Stimulated activated CD8-positive, alpha-beta memory T cell treated with anti-CD3 and anti-CD28 coated beads, Interleukin-4, amount 100 ng/mL, for 1 hour (primary cell): ENCODE measurements at places on chromosomes 7 and 10.

DNA sequence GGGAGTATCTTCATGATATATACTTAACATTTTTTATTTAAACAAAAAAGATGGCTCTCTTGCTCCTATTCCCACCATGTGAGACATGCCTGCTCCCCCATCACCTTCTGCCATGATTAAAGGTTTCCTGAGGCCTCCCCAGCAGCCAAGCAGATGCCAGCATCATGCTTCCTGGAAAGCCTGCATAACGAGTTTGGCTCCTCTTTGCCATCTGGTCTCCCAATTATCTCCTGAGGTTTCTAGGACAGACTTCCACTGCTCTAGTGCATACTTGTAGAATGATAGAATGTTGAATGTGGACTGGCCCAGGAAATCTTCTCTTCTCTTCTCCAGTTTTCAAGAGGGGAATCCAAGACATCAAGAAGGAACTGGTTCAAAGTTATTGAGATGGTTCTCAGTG lies 45.9 kb upstream of the ELAPOR2 start:
- no peak for DNase-seq

GRCh38 chr10:130021383-130021950 lies 57.4 kb upstream of the EBF3 start:
- no peak for DNase-seq

GRCh38 chr7:5351507-5352265 lies 68.9 kb downstream of the SLC29A4 start:
- no peak for DNase-seq

DNA sequence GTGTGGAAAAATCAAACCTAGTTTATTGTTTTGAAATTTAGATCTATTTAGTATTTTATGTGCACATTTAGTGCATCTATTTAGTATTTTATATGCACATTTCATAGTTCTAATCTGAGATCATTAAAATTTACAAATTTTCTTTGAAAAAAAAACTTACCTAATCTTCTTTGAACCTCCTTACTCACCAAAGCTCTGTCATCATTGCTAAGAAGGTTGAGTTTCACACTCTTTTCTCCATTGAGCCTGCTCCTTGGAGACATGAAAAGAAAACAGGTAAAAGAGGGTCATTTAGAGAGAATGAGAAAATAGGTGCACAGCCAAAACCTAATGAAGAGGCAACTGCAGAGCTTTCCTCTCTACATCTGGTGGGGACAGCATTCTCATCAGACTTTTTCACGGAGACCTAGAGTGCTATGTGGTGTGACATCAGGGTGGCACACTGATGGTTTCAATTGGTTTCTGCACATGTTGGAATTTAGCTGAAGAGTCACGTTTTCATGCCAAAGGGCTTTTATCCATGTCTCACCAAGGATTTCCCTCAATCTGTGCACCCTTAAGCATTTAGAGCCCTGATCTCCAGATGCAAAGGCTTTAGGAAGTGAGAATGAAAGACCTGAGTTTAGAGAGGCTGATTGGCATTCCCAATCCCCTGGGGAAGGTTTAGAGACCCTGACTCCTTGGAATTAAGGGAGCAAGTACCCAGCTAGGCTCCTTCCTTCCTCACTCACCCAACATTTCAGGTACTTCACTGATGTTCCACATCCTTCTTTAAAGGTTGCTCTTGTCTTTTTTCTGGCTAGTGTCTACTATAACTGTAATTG lies 89.2 kb upstream of the CAPZA2 start:
- DNase-seq, result no peak

DNA sequence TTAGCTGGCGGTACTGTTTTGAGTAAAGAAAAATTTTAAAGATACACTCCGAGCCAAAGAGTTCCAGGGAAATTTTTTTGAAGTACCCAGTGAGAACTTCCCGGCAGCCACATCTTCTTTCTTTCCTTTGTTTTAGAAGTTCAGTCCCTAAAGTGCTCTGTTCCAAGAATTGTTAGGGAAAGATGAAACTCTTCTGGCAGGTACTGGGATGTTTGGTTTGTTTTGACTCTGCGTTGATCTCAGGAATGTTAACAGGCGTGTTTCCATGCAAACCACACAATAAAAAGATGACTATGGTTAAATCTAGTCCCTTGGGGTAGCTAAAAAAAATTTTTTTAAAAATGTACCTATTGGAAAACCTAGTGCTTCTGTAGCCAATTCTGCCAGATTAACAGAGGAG lies 224.7 kb upstream of the PHYHIPL start:
- no peak for DNase-seq

- no peak for DNase-seq
These were observed 64.2 kb upstream of the LYZL1 start for GRCh38 chr10:29224631-29225030.

- no peak for DNase-seq
These were observed 39.1 kb downstream of the CDK1 start for GRCh38 chr10:60817398-60817805.

- no peak for DNase-seq
These were observed 104.0 kb downstream of the CYTH3 start for GRCh38 chr7:6168477-6168868.

DNA sequence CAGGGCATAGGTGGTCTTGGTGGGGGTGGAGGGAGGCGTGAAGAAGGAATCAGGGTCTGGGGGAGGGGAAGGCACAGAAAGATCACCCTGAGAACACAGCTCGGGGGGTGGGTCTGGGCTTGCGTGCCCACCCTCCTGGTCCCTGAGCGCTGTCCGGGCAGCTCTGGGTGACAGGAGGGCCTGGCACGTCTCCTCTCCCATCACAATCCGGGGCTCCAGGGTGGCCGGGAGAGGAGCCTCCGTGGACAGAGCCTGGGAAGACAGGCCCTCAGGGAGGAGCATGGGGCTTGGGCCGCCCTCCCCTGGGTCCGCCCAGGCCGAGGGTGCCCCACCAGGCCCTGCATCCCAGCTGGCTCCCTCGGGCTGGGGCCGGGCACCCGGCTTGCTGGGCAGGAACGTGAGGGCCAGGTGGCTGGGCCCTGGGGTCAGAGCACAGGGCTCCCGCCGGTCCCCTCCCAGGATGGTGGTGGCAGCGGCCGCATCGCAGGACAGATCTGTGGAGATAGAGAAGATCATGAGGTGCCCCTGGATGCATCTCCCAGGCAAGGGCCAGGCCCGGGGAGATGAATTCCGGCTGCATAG lies 3.1 kb downstream of the NACAD start:
- DNase-seq, result no peak

DNA sequence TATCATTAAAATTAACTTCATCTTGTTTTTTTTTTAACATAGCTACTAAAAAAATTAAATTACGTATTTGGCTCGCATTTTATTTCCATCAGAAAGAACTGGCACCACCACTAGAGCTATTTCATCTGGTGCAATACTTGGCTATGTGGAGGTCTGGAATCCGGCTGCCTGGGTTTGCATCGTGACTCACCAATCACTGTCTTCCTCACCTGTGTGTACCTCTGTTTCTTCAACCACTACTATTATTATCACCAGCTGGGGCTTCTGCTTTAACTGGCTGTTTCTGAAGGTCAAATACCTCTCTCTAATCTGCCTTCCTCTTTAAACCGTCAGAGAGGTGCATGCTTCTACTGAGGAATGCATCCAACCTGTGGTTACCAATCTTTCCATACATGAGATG lies 6.5 kb downstream of the WDR91 start:
- no peak for DNase-seq

DNA sequence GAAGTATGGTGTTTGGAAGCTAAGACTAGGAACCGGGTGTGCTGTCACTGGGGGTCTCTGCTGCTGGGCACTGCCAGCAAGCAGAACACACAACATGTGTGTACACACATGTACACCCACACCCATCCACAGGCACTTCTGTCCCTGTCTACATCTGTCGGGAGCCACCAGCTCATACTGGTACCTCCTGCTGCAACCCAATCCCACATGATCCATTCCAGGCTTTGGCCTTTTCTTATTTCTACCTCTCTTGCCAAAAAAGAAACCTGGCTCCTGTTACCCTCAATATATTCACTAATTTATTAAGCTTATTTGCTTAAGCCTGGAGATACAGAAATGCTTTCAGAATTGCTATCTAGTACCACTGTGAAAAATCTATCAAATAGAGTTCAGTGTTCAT lies 246.0 kb downstream of the DIP2C start:
- DNase-seq, result no peak

GRCh38 chr7:42947521-42947920 lies 15.3 kb downstream of the MRPL32 start:
- DNase-seq, result no peak

DNA sequence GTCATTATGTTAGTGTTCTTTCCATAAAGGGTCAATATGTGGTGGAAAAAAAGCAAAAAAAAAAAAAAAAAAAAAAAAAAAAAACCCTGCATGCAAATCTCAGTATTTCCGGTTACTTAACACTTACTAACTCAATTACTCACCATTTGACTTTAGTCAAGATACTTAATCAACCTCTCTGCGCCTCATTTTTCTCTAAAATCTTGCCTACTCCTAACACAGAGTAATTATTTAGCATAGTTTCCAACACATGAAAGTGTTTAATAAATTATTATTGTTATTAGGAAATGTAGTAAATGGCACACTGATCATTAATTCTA lies 27.8 kb downstream of the PPP1R3A start:
- no peak for DNase-seq

GRCh38 chr10:48456808-48457761 lies 147.8 kb downstream of the ARHGAP22 start:
- DNase-seq, result no peak

GRCh38 chr7:49702099-49702498 lies 71.3 kb upstream of the VWC2 start:
- DNase-seq, result no peak

DNA sequence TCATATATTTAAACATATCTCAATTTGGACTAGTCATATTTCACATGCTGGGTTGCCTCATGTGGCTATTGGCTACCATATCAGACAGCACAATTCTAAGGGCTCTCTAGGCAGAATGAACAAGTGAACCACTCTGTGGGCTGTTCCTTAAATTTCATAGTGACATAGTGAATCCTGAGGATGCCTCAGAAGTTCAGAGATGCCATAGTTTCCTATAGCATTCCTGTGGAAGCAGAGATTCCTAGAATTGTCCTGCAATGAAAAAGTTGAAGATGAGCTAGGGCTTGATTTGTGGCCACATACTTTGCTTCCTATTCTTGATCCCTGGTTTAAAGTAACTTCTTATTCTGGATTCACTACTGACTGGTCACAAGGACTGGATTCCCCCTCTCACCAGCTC lies 35.6 kb downstream of the MKX start:
- no peak for DNase-seq

DNA sequence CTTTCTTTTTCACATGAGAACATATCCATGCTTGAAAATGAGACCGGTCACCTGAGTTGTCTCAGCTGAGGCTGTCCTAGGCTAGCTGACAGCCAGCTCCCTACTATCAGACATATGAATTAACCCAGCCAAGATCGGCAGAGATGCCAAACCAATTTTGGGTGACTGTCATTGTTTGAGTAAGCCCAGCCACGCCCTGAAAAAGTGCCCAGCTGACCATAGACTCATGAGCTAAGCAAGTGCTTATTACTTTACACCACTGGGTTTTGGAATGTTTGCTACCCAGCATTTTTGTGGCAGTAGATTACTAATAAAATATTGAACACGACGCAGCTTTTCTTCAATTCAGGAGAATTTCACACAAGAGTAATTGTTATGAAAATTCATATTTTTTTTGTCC lies 265.2 kb upstream of the LYZL1 start:
- DNase-seq, result no peak

GRCh38 chr7:99472561-99473314 lies at the start of gene ZNF789:
Gene ZNF789 (plus strand): TSS chr7:99472890. CDS start chr7:99476457, 3,567 bp downstream.
- DNase-seq, result peak; percentile 98

- no peak for DNase-seq
These were observed at the start of gene CDK5 for GRCh38 chr7:151057506-151057988. Gene CDK5 (minus strand): TSS chr7:151057897. CDS start chr7:151057848, 49 bp downstream.

DNA sequence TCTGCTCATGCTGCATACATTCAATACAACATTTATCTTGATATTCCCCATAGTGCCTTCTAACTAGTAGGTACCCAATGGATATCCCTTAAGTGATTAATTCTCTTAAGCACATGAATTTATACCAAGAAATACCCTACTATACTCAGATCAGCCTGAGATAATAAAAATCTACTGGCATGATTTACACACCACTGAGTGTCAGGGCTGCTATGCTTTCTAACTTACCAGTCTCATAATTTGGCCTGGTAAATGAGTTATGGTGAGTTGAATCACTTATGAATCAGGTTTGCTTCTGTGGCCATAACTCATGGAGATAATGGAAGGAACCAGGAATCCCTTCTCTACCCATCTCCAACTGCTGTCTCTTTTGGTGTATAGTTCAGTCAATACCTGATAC lies 122.8 kb downstream of the THSD7A start:
- DNase-seq, result no peak

DNA sequence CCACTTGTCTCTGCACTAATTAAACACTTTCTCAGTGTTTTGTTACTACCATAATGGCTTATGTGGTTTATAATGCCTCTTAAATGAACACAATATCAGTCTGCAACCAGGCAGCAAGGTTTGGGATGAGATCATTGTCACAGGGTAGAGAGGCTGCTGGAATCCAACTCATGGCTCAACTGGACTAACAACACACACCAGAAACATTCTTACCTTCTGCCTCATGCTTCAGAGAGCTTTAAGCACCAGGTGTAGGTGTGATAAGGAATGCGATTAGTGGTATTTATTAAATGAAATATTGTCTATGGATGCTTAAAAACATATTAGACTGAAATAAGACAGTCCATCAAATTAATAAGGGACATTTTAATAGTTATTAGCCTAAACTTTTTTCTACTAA lies 25.4 kb downstream of the PTF1A start:
- no peak for DNase-seq

DNA sequence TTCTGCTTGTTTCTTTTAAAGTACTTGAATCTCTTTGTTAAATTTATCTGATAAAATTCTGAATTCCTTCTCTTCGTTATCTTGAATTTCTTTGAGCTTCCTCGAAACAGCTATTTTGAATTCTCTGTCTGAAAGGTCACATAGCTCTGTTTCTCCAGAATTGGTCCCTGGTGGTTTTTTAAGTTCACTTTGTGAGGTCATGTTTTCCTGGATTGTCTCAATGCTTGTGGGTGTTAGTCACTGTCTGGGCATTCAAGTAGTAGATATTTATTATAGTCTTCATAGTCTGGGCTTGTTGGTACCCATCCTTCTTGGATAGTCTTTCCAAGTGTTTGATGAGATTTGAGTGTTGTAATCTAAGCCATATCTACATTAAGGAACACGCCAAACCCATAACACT lies 1060.6 kb downstream of the LRMDA start:
- DNase-seq, result no peak

- no peak for DNase-seq
These were observed 70.2 kb downstream of the ABCC2 start for GRCh38 chr10:99852481-99853213.

DNA sequence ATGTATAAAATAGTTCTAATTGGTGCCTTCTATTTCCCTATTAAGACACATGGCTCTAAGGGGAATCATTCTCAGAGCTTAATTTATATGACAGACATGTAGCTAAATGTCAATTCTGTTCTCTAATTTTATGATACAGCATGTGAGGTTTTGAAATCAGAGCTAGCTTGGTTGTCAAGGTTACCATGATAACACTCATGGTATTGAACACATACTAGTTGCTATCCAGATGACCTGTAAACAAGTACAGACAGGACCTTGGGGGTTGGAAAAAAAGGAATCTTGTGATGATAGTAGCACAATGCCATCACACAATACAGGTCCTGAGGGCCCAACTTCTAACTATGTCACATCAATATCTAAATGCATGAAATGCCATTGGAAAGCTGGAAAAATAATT lies 49.2 kb downstream of the RHOBTB1 start:
- no peak for DNase-seq

- no peak for DNase-seq
These were observed 305.1 kb upstream of the PITRM1 start for GRCh38 chr10:3477683-3478082.

- no peak for DNase-seq
These were observed 68.0 kb downstream of the LANCL2 start for GRCh38 chr7:55432939-55433784.
